ENCODE measurements at places on chromosomes 11 and 22.

DNA sequence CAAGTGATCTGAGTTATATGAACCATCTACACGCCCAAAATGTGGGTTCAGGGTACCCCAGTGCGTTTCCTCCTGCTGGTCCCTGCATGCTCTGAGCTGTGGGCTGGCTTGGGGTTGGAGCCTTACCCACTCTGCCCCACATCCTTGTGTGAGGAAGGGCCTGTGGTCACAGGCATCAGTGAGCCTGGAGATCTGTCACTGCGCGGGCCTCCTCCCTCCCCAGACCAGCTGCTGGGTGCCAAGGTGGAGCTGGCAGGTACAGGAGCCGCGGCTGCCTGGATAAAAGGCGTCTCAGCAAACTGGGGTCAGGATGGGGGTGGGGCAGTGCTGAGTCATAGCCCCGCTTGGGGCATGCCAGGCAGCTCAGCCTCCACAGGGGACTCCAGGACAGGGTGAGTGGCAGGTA is 17.9 kb downstream of the GNAZ start:
- DNase-seq, result no peak

GRCh38 chr22:37976547-37976946 is 7.8 kb downstream of the SOX10 start:
- no peak for DNase-seq

- DNase-seq, result no peak
Measured at GRCh38 chr11:134657631-134658030, 245.6 kb upstream of the B3GAT1 start.

DNA sequence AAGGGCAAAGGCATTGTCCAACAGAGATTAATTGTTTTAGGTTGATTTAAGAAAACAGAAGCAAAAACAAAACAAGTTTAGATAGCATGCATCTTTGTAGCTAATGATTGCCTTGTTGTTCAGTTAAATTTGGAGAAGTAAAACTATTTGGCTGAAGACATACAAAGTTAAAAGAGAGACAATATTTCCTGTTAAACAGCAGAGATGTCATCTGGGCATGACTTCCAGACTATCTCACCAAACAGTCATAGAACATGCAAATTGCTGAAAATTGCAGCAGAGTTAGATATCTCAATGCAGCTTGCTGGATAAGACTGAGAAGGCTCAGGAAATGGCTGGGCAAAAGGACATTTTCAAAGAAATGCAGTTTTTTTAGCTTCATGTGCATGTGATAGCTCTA is 57.5 kb upstream of the PDGFD start:
- DNase-seq, result no peak

DNA sequence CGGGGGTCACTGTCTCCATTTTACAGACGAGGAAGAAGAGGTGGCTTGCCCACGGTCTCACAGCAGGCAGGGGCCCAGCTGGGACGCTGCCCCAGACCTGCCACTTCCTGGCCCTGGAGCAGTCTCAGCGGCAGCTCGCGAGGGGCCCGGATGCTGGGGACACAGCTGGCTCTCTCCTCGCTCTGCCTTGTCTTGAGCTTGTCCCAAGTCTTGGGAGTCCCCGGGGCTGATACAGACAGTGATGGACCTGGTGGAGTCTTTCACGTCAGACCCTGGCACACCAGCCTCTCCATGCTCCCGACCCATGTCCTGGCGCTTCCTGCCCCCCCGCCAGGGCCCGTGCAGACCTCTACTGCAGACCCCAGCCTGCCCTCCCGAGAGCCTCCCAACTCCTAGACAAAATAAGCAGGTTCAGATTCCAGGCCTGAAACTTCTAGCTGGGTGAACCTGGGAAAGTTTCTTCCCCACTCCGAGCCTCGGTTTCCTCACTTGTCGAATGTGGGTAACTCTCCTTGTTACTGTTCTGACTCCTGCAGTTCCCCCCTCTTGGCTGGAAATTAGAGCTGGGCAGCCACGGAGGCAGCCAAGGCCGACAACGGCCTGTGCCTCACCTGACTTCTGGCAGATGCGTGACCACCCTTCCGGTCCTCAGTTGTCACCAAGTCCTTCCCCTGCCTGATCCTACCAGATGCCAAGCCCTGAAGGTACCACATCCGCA is 145.4 kb downstream of the CACNA1I start:
- DNase-seq, result no peak

DNA sequence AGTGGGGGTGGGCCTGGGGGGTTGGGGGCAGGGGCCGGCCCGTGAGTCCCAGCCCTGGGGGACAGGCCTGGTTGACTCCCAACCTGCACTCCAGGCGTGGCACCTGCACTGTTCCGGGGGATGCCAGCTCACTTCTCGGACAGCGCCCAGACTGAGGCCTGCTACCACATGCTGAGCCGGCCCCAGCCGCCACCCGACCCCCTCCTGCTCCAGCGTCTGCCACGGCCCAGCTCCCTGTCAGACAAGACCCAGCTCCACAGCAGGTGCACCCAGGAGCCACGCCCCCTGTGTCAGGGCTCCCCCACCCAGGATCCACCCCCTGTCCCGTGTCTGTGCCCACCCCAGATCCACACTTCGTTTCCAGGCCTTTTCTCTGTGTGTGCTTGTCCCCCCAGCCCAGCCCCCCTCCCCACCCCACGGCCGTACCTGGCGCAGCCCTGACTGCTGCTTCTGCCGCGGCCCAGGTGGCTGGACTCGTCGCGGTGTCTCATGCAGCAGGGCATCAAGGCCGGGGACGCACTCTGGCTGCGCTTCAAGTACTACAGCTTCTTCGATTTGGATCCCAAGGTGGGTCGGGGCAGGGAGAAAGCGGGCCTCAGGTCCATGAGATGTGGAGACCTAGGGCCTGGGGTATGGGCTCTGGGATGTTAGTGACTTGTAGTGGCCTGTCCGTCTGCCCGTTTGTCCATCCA is 4.8 kb downstream of the FERMT3 start:
- DNase-seq, result no peak

DNA sequence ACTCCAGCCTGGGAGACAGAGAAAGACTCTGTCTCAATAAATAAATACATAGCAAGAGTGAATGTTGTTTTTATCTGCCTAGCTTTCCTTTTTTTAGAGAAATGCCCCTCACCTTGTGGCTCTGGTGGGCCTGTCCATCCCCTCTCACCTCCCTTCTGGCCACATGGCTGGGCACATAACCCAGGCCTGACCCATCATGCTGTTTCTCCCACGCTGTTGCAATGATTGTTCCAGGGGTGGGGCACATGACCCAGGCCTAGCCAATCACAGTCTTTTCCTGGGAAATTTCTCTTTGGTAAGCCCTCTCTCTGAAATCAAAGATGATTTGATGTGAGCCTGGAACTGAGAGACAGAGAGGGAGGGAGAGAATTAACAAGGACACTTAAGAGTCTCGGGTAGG is 5.5 kb upstream of the CYTH4 start:
- DNase-seq, result no peak

DNA sequence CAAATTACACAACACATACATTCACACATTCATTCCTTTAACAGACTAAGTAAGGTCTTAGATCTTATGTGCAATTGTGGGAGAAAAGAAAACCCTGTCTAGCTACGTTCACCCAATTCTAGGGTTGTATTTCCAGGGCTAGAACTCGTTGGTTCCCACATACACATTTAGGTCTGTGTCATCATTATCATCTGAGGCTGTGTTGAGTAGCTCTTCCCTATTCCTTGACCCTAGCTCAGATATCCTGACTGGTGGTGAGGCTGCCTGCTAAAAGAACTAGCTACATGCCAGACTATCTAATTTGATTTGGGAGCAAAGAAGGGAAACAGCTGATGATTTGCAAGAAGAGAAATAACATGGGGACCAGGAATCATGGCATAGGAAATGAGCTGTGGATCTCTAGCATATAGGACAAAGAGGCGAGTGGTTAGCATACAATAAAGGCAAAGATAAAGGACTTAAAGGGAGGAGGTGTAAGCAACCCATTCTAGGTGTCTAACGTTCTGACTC is 27.5 kb upstream of the OR10G7 start:
- no peak for DNase-seq

- no peak for DNase-seq
Measured at GRCh38 chr11:134432776-134433175, 20.7 kb upstream of the B3GAT1 start.

GRCh38 chr11:130622141-130622542 is 173.7 kb downstream of the ADAMTS15 start:
- DNase-seq, result no peak

DNA sequence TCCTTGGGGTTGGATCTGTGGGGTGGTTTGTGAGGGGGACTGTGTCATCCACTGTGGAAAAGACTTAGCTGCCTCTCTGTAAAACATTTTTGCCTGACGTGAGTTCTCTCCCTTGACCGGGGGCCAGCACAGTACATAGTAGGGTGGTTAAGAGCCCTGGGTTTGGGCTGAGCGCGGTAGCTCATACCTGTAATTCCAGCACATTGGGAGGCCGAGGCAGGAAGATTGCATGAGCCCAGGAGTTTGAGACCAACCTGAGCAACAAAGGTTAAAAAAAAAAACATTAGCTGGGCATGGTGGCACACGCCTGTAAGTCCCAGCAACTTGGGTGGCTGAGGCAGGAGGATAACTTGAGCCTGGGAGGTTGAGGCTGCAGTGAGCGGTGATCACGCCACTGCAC is 74.7 kb upstream of the WNT7B start:
- no peak for DNase-seq

GRCh38 chr11:15280393-15280792 is 165.7 kb downstream of the INSC start:
- DNase-seq, result no peak

DNA sequence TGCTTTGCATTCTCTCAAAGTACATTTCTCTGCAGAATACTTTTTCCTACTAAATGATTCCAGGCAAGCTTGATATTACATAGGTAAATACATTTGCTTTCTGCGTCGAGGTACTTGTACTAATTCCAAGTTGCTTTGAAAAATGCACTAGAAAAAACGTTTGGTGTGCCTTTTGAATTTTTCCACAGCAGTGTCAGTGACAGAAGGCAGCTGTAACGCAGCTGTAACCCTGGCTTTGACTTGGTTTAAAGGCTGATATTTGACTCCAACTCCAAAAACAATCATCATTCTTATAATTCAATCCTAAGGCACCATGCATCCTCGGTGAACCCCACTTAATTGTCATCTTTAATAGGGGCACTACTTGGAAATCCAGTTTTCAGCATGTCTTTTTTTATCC is 125.0 kb downstream of the MAML2 start:
- DNase-seq, result no peak

DNA sequence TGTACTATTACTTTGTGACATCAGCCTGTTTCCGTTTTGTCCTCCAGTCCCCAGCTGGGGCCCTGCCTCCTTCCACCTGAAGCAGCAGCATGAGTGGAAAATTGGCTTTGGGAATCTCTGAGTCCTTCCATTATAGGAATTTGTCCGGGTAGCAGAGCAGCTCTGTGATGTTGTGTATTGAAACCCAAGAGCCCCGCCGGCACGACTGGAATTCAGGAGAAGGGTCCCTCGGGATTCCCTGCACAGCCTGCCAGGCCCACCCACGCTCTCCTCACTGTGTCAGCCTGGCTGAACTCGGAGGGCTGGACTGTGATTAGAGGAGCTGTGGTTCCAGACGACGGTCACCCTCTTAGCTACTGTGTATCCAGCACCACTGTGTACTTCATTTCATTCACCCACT is 18.8 kb upstream of the TSPAN18 start:
- no peak for DNase-seq

DNA sequence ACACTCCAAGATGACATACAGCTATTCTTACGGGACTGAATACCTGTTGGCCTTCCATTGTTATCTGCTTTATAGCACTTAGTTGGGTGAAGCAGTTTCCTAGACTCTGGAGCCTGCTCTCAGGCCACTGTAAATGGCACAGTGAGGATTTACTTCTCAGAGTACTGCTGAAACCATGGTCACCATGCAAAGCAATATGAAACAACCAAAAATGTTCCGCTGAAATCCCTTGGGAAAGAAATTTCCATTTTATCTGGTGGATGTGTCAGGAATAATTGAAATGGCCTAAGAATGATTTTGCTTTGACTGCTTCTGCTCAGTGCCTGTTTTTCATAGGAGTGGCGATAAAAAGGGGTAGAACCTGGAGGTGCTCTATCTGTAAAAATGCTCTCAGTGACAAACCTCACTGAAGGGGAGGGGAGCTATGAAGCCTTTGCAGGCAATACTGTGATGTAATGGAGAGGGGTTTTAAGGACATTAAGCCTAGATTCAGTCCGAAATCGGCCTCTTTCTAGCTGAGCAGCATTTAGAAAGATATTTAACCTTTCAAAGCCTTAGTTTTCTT is 651.6 kb upstream of the ANO5 start:
- no peak for DNase-seq

- no peak for DNase-seq
Measured at GRCh38 chr11:3623121-3623520, 18.7 kb downstream of the ART5 start.

GRCh38 chr22:20750461-20751184 is 23.3 kb upstream of the SERPIND1 start:
- peak; percentile 16 for DNase-seq

DNA sequence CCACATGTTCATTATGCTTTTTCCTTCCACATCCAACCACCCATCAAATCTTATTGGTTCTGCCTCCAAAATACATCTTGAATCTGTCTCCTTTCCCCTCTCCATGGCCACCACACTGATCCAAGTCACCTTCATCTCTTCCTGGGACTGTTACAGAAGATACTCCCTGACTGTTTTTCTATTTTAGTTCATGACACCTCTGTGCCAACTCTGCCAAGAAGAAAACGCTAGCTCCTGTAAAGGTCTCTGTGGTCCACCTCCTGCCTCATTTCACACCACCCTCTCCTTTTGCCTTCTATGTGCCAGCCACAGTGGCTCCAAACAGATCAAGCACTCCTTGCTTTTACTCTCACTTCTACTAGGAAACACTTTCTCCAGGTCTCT is 58.9 kb upstream of the CLTCL1 start:
- DNase-seq, result no peak

DNA sequence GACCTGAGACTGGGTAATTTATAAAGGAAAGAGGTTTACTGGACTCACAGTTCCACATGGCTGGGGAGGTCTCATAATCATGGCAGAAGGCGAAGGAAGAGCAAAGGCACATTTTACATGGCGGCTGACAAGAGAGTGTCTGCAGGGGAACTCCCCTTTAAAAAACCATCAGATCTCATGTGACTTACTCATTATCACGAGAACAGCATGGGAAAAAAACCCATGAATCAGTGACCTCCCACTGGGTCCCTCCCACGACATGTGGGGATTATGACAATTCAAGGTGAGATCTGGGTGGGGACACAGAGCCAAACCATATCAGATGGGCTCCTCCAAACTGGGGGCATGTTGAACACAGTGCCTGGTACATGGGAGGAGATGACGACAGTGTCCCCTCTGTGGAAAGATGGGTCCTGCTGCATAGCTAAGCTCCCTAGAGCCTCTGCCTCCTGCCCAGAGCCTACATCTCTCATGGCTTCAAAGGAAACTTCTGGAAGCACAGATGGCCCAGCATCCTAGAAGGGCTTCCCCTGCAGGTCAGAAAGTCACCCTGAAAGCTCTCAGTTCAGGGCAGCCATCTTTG is 46.1 kb downstream of the MYEOV start:
- peak; percentile 23 for DNase-seq

DNA sequence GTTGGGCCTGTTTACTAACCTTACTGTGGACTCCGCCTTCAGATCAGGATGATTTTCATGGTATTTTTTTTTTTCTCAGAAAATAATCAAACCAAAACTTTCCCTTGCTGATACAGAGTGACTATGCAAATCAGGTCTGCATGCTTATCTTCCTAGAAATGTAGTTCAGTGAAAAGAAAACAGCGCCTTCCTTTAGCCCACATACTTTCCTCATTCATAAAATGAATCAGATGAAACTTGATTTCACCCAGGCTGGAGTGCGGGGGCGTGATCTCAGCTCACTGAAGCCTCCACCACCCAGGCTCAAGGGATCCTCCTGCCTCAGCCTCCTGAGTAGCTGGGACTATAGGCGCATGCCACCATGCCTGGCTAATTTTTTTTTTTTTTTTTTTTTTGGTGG is 26.0 kb downstream of the ZNRF3 start:
- peak; percentile 77 for DNase-seq

- DNase-seq, result no peak
Measured at GRCh38 chr22:49672014-49672516, 155.6 kb downstream of the BRD1 start.
